LHCN-M2 (cell line): ENCODE measurements at places on chromosomes 6 and 20. TPM values are rescaled to one million over a fixed set of nuclear protein-coding genes. Genes with fewer than 3 reads are reported as not detected.

GRCh38 chr6:97032955-97033354 is 108.4 kb downstream of the KLHL32 start:
- no peak for DNase-seq

- DNase-seq, result no peak
These were observed 236.3 kb upstream of the SOX4 start for GRCh38 chr6:21357262-21357661.

DNA sequence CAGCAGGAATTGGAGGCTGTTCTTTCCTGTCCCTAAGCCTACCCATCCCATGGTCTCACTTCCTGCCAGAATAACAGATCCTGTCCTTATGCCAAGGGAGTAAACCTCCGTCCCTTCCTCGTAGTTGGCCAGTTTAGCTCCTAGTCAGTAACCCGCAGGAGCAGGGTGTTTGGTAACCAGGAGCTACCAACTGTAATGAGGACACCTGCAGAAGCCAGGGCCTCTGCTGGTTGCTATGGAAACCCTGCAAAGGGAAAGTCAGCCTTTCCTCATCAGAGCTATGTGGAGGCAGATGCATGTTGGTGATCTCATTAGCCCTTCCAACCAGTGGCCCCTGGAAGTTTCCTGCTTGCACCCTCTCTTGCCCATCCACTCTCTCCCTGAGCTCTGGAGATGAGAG is 368.2 kb upstream of the SULF2 start:
- DNase-seq, result no peak

DNA sequence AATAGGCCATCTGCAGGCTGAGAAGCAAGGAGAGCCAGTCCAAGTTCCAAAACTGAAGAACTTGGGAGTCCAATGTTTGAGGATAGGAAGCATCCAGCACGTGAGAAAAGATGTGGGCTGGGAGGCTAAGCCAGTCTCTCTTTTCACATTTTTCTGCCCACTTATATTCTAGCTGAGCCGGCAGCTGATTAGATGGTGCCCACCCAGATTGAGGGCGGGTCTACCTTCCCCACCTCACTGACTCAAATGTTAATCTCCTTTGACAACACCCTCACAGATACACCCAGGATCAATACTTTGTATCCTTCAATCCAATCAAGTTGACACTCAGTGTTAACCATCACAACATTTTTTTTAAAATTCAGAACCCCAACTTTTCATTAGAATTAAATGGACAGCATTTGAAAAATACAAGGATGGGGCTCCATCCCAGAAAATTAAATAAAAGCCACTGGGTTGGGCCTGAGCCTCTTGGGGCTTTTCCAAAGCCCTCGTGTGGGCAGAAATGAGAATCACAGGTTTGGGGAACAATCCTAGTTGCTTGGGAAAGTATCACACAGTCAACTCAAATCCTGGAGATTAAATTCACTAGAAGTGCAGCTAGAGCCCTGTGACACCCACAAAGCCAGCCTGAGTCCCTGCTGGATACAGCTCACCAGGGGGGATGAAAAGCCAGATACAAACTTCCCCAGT is 2.2 kb downstream of the CLDN20 start:
- DNase-seq, result no peak

- DNase-seq, result peak; percentile 25
These were observed 456.0 kb upstream of the PTCHD4 start for GRCh38 chr6:48567016-48567415.

DNA sequence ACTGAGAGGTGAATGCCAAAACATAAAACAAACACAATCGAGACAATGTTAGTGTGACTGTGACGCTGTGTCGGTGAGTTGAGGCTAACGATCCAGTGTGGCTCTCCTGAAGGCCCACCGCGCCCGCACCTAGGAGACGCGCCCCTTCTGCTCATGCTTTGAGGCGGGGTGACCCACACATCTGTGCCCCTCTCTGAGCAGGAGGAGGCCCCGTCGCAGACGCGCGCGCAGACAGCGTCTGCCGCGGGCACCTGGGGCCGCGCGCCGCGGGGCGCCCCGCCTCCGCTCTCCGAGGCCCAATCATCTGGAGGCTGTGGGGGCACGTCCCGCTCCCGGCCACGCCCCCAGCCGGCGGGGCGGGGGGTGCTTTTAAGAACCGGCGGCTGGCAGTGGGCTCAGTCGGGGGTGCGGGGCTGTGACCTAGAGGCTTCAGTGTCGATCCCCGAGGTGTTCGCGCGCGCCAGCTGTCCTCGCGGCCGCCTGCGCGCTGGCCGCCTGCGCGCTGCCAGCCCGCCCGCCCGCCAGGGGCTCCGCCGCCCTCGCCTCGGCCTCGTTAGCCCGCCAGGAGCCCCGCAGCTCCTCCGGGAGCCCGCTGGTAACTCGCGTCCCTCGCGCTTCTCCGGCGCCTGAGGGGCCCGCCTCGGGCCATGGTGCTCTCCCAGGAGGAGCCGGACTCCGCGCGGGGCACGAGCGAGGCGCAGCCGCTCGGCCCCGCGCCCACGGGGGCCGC is at the start of gene SLC16A10:
Gene SLC16A10, plus strand, starts transcription at position 398 of the 730 bp plus-strand sequence. Its CDS starts 250 bp downstream, at position 648.
- peak; percentile 9 for DNase-seq

GRCh38 chr20:58017231-58017969 is 211.1 kb downstream of the ANKRD60 start:
- peak; percentile 94 for DNase-seq

- no peak for DNase-seq
These were observed 341.4 kb downstream of the PLCB1 start for GRCh38 chr20:8473459-8473858.

DNA sequence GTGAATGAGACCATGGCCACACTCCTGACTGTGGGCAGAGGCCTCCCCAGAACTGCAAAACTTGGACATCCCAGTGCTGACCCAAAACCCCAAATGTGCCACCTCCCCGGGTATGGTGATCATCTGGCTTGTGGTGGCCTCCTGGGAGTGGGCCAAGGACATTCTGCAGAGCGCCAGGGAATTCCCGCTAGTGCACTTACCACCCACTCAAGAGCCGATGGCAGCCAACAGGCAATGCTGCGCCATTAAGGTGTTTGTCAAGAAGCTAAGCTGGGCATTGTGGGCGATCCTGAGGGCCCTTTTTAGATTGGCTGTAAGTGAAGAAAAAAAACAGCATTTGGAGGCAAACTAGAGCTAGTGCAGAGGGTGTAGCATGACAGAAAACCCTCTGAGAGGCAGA is 9.4 kb downstream of the MMP24 start:
- DNase-seq, result no peak

DNA sequence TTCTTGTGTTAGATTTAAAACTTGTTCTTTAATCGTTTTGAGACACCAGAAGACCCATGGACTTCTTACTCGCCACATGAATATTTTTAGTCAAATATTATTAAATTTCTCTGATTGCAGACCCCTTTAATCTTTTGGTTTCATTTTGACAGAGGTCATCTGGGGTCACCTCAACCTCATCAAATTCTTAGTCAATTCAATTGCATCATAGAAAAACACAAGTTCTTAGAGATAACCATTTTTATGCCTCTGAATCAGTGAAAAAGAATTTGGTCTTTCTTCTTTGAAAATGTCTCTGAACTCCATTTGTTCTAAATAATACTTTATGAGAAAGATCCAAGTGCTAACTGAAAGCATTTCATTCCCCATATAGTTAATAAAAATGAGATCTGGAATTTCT is 55.2 kb upstream of the CBLN4 start:
- DNase-seq, result no peak

DNA sequence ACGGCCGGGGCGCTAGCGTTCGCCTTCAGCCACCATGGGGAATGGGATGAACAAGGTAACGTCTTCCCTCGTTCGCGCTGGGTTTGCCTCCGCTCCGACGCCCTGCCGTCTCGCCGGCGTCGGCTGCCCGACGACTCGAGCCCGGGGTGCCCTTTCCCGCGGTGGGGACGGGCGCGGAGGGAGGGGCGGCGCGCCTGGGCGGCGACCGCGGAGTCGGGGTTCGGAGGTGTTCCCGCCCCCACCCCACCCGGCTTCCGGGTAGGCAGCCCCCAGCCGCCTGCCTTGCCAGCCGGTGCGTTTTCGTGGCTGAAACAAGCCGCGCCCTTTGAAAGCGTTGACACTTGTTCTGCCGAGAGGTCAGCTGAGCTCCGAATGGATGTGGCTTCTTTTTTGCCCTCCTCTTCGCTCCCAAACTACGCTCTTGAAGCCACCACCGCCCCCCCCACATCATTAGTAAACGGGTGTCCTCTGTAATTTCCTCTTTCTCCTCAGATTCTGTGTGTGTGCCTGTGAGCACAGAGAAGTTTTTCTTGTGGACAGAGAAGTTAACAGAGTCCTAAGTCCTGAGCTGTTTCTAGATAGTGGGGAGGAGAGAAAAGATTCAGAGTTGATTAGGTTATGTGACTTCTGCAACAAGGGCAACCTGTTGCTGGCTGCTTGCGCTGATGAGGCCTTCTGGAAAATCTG is 362 bp downstream of the DUSP22 start:
- peak; percentile 31 for DNase-seq

GRCh38 chr20:24747010-24747712 is 201.9 kb upstream of the CST7 start:
- no peak for DNase-seq

DNA sequence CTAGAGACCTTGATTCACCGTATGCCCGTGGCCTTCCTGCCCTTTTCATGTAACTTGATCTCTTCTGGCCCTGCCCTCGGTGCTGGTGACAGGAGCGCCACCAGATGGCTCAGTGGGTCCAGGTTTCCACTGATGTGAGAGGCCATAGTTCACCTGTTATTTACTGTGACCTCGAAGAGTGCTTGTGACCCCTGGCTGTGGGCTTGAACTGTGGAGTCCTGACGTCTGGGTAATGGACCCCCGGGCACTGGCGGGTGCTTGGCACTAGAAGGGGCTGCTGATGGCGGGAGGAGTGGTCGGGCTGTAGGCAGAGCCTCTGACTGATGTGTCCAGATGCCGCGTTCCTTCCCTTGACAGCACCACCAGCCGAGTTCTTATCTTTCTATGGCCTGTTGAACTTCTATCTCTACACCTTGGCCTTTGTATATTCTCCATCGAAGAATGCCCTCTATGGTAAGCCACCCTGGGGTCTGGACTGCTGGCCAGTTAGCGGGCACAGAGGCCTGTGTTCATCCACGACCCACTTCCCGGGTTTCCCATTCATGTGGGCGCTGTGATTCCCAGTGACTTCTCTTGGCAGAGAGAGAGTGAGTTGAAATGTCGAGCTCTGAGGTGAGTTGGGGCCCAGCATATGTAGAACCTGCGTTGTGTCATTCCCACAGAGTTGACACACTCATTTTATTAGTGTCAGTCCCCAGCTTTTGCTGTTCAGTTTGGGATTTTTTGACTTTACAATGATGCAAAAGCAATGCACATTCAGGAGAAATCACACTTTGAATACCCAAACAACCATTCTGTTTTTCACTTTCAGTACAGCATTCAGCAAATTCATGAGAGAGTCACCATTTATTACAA is 14.9 kb downstream of the DYNLT1 start:
- DNase-seq, result no peak

- DNase-seq, result no peak
These were observed 212.4 kb upstream of the LRFN2 start for GRCh38 chr6:40799296-40800140.

GRCh38 chr6:147053311-147053921 is 150.8 kb upstream of the STXBP5 start:
- DNase-seq, result peak; percentile 19

DNA sequence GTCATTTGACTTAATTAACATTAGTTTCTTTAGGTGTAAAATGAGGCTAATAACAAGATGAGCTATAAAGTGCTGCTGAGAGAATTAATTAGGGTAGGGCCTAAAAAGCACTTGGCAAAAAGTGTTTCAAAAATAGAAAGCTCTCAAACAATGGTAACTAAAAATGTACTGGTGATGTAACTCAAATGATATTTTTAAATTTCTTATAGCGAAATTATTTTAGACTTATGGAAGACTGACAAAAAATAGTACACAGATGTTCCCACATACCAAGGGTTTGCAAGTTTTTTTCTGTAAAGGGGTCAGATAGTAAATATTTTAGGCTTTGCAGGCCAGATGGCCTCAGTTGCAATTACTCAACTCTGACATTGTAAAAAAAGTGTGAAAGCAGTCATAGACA is 190.7 kb upstream of the UFL1 start:
- DNase-seq, result no peak

- DNase-seq, result no peak
These were observed 4.1 kb downstream of the SH3BGRL2 start for GRCh38 chr6:79635232-79635543.

- DNase-seq, result no peak
These were observed 52.4 kb upstream of the MRPS10 start for GRCh38 chr6:42269974-42270510.

DNA sequence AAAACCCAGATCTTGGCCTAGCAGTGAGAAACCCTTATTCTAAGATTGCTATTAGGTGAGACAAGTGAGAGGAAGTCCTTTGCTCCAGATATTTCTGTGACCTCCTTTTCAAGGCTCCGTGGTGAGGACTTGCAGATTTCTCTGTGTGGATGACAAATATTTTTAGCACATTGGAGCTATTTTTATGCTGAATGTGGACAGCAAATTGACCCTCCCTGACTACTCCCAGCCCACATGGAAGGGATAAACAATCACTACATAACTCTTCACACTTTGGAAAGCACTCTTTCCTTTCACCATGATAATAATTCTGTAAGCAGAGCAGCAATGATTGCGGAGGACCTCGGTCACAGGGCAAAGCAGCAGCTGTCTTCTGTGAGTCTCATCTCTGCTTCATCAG is 88.0 kb upstream of the ADGRF1 start:
- DNase-seq, result no peak

DNA sequence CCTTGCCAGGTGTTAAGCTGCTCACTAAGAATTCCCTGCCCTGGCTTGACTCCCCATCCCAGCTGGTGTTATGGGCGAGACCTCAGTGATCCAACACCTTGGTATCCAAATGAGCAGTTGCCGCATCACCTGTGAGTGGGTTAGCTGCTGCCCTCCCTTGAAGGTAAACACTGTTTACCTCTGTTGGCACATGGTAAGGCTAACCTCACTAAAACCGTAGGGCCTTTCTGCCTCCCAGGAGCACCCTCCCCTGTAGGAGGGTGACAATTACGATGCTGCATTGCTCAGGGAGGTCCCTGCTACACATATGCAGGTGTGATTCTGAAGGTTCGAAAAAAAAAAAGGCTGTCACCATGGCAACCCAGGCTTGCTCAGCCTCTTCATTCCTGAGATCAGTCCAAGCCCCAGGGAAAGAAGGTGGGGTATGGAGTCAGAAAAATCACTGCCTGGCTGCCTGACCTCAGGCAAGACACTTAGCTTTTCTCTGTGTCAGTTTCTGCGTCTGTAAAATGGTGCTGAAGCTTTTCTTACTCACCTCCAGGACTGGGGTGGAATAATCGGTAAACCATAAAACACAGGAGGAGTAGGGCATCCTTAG is 19.5 kb downstream of the PNPLA1 start:
- no peak for DNase-seq

- DNase-seq, result no peak
These were observed 88.9 kb upstream of the MRPS10 start for GRCh38 chr6:42306439-42307140.

Gene CFAP206
- total RNA-seq, result 0.23 and 0.32 TPM in 2 replicates

Gene RFX6
- not detected in 2 replicates for total RNA-seq

Gene CDSN
- not detected in 2 replicates for total RNA-seq

Gene HBS1L
- 125 TPM in 2 replicates for total RNA-seq

Gene PTPRK
- 41.7 and 50.9 TPM in 2 replicates for total RNA-seq

Gene FOXO3
- 41.0 and 58.8 TPM in 2 replicates for total RNA-seq

Gene LPIN3
- 15.3 and 19.1 TPM in 2 replicates for total RNA-seq

Gene JPH2
- 24.4 and 31.8 TPM in 2 replicates for total RNA-seq
